Stimulated activated CD4-positive, alpha-beta T cell treated with anti-CD3 and anti-CD28 coated beads, Interleukin-2, amount 100 ng/mL, for 4 hours (primary cell): ENCODE measurements at places on chromosomes 3 and 15.

DNA sequence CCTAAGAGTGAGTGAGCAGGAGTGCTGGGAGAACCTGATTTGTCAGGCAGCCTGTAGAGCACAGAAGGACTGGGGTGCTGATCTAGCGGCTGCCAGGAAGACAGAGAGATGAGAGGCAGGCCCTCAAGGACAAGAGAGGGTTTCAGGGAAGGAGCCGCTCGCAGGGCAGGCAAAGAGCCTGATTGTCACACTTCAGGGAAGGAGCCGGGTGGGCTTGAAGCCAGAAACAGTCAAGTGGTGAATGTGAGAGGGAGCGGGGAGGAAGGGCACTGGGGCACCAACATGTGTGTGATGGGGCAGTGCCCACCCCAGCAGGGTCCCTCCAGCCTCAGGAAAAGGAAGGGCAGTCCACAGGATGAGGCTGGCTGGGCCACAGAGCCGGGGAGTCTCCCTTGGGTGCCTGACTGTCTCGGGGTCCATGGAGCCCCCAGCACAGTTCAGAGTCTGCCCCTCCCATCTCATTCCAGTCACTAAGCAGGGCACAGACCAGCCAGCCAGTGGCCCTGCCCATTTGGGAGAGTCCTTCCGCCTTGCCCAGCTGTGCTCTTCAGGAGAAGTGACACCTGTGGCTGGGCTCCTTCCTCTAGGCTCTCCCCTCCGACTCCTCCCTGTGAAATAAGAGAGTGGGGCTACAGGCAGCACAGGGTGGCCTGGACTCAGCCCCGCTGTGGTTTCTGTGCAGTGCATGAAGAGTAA, 148.6 kb downstream of the RAB11A start:
- no peak for DNase-seq

GRCh38 chr15:100934726-100935125, 15.6 kb downstream of the LRRK1 start:
- DNase-seq = no peak

DNA sequence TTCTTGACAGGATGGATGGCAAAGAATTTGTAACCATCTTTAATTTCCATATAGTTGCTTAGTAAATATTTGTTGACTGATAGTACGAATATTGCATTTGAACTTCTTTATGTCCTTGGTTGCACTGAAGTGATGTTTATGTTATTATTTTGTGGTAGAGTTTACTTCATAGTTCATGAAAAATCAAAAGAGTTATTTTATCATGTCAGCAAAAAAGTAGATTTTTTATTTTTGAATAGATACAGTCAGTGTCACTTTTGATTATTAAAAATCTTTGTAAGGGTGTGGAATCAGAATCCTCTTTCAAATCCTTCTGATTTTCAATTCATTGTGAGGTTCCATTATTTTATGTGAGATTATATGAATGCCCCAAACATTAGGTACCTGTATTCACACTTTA, 35.0 kb downstream of the FILIP1L start:
- DNase-seq = no peak

DNA sequence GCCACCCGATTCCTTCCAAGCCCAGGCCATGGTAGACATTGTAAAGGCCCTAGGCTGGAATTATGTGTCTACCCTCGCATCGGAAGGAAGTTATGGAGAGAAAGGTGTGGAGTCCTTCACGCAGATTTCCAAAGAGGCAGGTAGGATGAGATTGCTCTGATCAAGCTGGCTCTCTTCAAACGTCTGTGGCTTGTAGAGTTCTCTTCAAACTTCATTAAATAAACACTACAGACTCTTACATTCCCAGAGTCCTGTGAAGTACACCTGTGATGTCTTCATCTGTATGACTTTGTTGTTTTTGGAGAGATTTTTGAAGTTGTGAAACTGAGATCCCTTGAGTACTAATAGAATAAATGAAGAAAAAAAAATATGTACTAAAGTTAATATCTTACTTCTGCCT, 285.6 kb downstream of the GRM7 start:
- DNase-seq = no peak

DNA sequence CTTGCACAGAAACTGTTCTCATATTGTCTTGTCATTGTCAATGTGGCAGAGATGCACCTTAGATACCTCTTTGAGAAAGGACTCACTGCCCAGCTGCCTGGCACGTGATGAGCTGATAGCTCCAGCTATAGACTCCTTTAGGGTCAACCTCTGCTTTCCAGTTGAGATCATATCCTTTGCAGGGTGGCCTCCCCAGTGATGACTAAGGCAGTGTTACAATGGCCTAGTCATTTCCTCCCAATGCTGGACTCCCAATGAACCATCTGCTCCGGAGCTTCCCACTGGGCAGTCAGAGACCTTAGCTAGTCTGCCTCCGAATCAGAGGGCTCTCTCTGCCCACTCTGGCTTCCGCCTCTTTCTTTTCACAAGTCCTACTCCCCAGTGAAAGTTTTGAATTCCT, 79.5 kb downstream of the CHRD start:
- DNase-seq = no peak

DNA sequence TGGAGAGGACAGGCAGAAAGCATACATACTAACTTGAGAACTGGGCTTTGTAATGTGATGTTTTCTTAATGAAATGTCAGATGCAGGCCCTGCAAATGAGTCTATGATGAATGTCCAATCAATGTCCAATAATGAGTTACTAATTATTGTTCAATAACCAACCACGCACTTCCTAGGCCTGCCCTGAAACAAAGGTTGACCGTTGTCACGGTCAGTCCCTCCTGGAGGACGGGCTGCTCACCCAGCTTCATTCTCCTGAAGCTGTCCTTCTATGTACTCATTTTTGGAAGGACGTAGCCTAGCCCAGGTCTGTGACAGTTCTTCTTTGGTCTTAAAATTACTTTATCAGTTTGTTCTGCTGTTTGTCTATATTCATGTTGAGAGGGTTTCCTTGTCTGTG, 8.3 kb upstream of the PDIA5 start:
- DNase-seq = no peak

DNA sequence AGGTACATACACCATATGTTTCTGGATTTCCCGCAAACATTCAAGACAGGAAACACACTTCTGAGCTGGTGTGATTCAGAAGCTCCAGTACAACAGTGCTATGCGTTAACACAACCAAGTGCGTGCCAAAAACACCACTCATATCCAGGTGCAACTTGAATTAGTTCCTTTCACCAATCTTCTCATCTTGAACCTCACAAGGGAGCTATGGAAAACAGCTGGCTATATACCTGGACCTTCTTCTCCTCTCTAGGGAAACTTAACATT, 31.3 kb downstream of the SUSD5 start:
- no peak for DNase-seq

- no peak for DNase-seq
These were observed 65.5 kb downstream of the MEF2A start for GRCh38 chr15:99631255-99631654.

DNA sequence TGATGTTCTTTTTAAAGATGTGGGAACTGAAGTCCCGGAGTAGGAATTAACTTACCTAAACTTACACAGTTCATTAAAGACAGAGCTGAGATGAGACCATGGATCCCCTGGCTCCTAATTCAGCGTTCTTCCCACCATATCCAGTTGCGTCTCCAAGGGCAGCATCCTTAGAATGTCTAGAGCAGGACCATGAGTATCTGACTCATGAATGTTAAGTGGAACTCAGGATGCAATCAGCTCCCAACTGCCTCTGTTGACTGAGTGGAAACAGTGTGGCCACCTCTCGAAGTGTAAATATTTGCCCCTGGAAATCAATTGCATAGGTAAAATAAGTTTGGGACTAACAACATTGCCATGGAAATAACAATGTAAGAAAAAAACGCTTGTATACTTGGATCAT, 2.5 kb downstream of the SNTN start:
- no peak for DNase-seq

DNA sequence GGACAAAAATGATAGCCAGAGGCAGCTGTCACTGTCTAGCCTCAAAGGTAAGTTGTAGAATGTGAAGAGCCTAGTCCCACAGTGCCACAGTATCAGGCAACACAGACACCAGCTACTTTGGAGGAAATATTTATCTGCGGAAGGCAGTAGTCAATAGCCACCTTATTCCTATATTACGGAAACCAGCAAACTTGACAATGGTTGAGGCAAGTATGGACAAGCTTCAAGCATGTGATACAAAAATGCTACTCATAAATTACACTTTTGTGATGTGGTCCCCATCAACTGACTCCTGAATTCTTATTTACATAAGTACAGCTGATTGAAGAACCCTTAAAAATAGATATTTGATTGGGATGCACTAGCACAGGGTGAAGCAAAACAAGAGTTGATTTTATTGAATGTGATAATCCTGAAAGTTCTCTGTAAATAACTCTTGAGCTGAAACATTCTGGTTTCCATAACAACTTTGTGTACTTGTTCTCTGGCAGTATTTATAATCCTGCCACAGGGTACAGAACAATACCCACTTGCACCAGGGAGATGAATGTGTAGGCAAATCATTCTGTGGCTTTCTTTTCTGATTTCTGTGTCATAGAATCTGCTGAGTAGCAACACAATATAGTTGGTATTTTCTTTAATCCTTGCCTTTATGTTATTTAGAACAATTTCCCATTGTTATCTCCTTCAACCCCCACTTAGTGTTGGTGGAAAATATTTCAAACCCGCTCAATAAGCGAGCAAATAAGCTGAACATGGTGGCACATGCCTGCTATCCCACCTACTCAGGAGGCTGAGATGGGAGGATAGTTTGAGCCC, at the start of gene ANKUB1:
Gene ANKUB1, minus strand, starts transcription at position 103 of the 819 bp plus-strand sequence. CDS start 188 bp downstream, outside the sequence.
- DNase-seq = no peak

DNA sequence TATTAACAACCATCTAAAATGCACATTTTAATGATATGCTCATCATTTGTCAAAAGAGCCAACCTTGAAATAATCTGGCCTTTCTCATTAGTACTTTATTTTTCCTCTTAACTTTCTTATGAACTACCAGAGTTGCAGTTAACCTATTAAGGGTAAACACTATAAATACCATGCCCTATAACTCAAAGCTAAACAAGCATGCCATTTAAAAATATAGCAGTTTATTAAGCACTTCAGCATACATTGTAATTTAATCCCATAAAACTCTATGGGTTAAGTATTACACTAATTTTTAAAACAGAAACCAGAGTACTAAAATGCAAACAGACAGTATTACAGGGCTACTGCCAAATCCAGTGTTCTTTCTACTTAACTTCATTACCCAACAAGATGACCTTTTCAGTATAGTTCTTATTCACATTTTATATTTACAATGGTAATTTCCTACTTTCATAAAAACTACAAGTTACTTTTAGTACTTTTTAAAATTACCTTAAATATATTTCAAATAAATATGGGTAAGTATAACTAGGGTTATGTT, 11.8 kb downstream of the NPTN start:
- no peak for DNase-seq

- no peak for DNase-seq
These were observed 11.5 kb downstream of the CPNE9 start for GRCh38 chr3:9715136-9715535.

DNA sequence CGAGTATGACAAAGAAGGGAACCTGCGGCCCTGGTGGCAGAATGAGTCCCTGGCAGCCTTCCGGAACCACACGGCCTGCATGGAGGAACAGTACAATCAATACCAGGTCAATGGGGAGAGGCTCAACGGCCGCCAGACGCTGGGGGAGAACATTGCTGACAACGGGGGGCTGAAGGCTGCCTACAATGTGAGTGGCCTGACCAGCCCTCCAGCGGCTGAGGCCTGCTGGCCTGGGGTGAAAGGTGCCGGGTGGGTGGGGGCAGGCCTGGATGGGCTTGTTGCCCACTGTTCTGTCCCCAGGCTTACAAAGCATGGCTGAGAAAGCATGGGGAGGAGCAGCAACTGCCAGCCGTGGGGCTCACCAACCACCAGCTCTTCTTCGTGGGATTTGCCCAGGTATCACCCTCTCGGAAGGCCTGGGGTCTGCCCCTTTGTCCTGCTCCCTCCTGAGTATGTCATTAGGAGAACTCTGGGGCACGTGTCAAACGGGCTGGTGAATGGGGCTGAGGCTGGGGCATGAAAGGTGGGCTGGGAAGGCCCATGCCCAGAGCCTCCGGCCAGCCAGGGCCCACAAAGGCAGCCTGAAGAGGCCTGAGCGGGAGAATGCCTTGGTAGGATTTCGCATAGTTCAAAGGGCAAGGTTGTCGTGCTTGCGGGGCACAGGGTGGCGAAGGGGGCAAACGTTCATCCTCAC, 7.8 kb upstream of the PSMD2 start:
- DNase-seq = no peak

DNA sequence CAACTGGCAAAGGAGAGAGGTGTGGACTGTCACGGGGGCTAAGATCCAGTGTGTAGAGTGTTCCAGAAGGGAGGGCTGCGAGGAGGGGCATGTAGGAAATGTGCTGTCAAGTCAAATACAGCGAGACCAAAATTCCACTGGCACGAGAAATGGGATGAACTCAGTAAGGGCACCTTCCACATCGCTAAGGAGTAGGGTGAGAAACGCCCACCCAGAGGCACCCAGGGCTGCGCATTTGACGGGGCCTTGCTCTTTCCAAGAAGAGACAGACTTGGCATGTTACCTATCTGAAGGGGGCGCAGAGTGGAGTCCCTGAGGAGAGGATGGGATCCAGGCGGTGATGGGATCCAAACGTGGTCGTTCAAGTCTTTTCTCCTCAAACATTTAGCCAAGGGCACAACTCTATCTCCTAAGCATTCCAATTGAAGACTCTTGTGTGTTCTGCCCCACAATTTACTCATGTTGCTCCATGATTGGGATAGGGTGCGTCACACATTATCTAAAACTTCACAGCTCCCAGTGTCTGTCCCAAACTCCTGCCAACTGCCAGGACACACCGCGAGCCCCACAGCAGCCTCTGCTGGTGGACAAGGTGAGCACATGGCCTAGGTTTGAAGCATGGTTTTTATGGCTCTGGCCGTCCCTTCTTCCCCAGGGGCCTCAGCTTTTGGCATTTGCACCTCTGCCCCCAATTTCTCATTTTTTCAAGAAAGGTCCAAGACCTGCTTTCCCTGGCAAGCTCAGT, 7.6 kb downstream of the SELENOS start:
- DNase-seq = no peak

DNA sequence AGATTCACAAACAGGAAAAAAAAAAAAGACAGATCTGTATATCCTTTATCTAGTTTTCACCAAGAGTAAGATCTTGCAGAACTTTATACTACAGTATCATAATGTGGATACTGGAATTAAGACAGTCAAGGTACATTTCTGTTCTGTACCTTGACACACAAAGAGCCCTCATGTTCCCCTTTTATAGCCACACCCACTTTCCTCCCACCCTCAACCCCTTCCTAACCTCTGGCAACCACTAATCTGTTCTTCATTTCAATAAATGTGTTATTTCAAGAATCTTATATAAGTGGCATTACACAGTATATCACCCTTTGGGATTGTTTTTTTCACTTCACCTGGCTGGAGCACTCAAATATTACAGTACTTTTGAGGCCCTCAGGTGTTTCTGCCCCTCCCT, 3.6 kb upstream of the RAB6B start:
- DNase-seq = no peak

GRCh38 chr3:43273416-43273815, 12.9 kb upstream of the SNRK start:
- DNase-seq = no peak
